CD4-positive, alpha-beta memory T cell (primary cell): ENCODE measurements at places on chromosomes 1 and 21. TPM values are rescaled to one million over a fixed set of nuclear protein-coding genes. Genes with fewer than 3 reads are reported as not detected.
A peak's percentile ranks its signal among the peaks of the same experiment; 100 is the strongest.

Gene CD34
- total RNA-seq: 0.03 TPM

- H3K36me3 ChIP-seq: peaks cover 41% of the 10 kb centered on the region
- H3K4me3 ChIP-seq: no peak overlapping the region
- H3K27me3 ChIP-seq: no peaks in the 10 kb centered on the region
- DNase-seq: peak; percentile 5
These were observed 29.5 kb downstream of the TFF3 start for GRCh38 chr21:42285569-42286245.

DNA sequence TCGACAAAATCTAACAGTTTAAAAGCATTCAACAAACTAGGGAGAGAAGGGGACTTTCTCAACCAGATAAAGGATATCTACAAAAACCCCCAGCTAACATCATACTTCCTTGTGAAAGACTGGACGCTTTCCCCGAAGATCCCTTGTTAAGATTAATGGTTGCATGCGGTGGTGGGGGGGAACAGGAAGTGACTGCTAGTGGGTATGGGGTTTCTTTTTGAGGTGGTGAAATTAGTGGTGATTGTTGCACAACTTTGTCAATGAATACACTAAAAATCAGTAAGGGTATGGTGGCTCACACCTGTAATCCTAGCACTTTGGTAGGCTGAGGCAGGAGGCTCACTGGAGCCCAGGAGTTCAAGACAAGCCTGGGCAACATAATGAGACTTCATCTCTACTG, 26.9 kb upstream of the EYA3 start:
- H3K36me3 ChIP-seq: no peaks in the 10 kb centered on the region
- H3K27me3 ChIP-seq: no peaks in the 10 kb centered on the region
- peaks cover 10% of the 10 kb centered on the region for H3K4me1 ChIP-seq
- no peak overlapping the region for H3K27ac ChIP-seq
- H3K4me3 ChIP-seq: no peak overlapping the region

GRCh38 chr1:182175361-182175931, 113.9 kb upstream of the ZNF648 start:
- no peaks in the 10 kb centered on the region for H3K27me3 ChIP-seq
- no peaks in the 10 kb centered on the region for H3K36me3 ChIP-seq
- DNase-seq: no peak
- no peak overlapping the region for H3K27ac ChIP-seq
- no peaks in the 10 kb centered on the region for H3K4me1 ChIP-seq
- H3K4me3 ChIP-seq: no peak overlapping the region

GRCh38 chr1:208409176-208409575, 165.0 kb upstream of the PLXNA2 start:
- no peak overlapping the region for H3K4me3 ChIP-seq
- no peaks in the 10 kb centered on the region for H3K4me1 ChIP-seq
- H3K27me3 ChIP-seq: no peaks in the 10 kb centered on the region
- H3K36me3 ChIP-seq: no peaks in the 10 kb centered on the region
- no peak for DNase-seq

DNA sequence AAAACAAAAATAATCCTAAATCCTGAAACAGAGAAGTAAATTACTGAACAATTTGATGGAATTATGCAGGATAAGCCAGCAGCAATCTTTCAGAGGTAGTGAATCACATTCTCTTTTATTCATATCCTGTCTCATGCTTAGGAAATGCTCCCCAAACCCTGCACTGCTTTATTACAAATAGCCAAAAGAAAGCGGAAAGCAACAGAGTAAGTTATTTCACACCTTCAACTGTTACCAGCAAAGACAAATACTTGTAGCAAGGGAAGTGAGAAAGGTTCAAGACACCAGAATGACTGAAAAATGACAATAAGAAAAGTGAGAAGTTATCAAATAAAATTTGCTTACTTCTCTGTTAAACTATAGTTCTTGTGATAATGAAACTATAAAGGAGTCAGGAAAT, 6.2 kb downstream of the ZRANB2 start:
- H3K4me1 ChIP-seq: peaks cover 23% of the 10 kb centered on the region
- peaks cover 73% of the 10 kb centered on the region for H3K36me3 ChIP-seq
- no peak for DNase-seq
- H3K27me3 ChIP-seq: no peaks in the 10 kb centered on the region
- H3K4me3 ChIP-seq: no peak overlapping the region
- no peak overlapping the region for H3K27ac ChIP-seq

- H3K27ac ChIP-seq: no peak overlapping the region
- no peak overlapping the region for H3K4me3 ChIP-seq
- DNase-seq: no peak
- peaks cover 87% of the 10 kb centered on the region for H3K36me3 ChIP-seq
- no peaks in the 10 kb centered on the region for H3K27me3 ChIP-seq
These were observed 24.7 kb downstream of the MEF2D start for GRCh38 chr1:156475568-156476500.

DNA sequence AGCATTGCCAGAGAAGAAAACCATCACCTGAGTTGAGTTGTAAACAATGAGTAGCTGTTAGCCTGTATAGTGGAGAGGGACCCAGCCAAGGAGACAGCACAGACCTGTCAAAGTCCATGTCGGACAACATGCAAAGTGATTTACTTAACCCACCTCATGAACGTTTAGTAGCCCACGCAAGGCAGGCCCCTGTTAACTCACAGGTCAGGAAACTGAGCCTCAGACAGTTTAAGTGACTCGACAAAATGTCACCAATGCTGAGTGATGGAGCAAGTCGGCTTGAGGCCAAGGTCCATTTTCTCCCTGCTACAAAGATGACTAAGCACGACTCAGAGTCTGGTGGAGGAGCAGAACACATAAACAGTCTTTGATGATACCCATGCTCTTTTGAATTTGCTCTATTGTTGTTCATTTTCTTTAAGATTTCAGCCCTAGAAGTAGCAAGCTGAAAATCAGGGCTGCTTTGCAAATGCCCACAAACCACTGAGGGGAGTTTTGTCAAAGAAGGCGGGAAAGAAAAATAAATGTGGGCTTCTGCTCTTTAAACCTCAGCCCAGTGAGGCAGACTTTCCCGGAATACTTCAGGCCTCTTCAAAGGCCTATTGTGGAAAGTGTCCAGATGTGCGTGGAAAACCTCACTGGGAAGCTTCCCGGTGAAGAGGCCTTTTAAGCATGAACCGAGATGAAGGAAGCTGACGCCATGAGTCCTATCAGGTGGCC, 83.8 kb upstream of the HOOK1 start:
- peaks cover 5% of the 10 kb centered on the region for H3K4me1 ChIP-seq
- no peak for DNase-seq
- H3K4me3 ChIP-seq: no peak overlapping the region
- H3K27ac ChIP-seq: no peak overlapping the region

DNA sequence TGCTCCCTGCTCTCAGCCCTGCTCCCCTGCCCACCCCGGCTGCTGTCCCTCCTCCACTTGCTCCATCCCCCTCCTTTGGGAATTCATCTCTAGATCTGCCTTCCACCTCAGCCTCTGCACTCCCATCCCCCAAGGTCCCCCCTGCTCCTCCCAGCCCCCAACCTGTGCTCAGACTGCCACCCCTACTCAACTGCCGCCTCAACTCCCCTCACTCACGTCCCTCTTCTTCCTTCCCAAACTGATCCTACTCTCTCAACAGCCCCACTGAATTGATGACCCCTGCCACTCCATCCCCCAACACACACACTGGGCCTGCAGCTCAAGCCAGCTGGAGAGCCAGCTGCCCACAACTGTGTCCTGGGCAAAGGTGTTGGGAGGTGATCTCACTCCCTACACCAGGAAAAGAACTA, 15.8 kb upstream of the ETV3L start:
- H3K4me1 ChIP-seq: peaks cover 5% of the 10 kb centered on the region
- H3K27ac ChIP-seq: no peak overlapping the region
- H3K36me3 ChIP-seq: no peaks in the 10 kb centered on the region
- peaks cover 3% of the 10 kb centered on the region for H3K27me3 ChIP-seq
- DNase-seq: no peak
- no peak overlapping the region for H3K4me3 ChIP-seq

GRCh38 chr1:174818014-174818616, 181.6 kb upstream of the CACYBP start:
- no peak overlapping the region for H3K27ac ChIP-seq
- no peaks in the 10 kb centered on the region for H3K27me3 ChIP-seq
- no peaks in the 10 kb centered on the region for H3K4me1 ChIP-seq
- H3K4me3 ChIP-seq: no peak overlapping the region

Gene HRNR
- not detected for total RNA-seq

Gene EPS15
- 91.5 TPM for total RNA-seq

GRCh38 chr21:38307771-38308531, 51.2 kb downstream of the KCNJ15 start:
- H3K27ac ChIP-seq: no peak overlapping the region
- no peak overlapping the region for H3K4me3 ChIP-seq
- no peak for DNase-seq
- H3K27me3 ChIP-seq: no peaks in the 10 kb centered on the region
- H3K4me1 ChIP-seq: peaks cover 5% of the 10 kb centered on the region

DNA sequence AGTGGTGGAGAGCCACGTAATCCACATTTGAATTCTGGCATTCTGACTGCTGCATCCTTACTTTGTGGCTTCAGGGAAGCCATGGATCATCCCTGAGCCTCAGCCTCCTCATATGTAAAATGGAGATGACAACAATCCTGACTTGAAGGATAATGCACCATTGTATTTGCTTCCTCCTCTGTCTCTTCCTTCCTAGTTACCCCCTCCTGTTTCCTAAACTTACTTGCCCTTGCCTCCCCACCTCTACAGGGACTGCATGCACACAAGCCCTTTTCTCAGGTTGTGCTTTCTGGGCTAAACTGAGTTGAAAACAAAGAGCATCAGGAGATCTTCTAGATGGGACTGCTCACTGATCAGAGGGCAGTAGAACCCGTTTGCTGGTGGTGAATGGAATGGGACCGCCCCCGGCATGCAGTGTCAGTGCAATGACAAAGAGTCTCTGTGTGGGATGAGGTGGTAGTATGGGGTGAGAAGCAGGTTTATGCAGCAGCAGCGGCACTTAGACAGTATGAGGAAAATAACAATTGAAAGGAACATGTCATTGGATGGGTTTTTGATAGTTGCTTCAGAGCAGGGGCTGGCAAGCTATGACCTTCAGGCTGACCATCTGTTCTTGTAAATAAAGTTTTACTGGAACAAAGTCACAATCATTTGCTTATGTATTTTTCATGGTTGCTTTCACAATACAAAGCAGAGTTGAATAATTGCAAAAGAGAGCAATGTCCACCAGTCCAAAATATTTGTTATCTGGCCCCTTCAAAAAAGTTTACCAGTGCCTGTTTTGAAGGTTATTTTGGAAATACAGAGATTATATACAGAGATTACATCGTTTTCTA, 6.1 kb upstream of the ADAMTS1 start:
- peaks cover 8% of the 10 kb centered on the region for H3K4me1 ChIP-seq
- H3K27ac ChIP-seq: no peak overlapping the region
- no peak for DNase-seq
- H3K27me3 ChIP-seq: peaks cover 5% of the 10 kb centered on the region
- no peak overlapping the region for H3K4me3 ChIP-seq

GRCh38 chr1:217453816-217454215, 177.1 kb downstream of the GPATCH2 start:
- no peak overlapping the region for H3K4me3 ChIP-seq
- H3K36me3 ChIP-seq: no peaks in the 10 kb centered on the region
- H3K4me1 ChIP-seq: no peaks in the 10 kb centered on the region

- no peak overlapping the region for H3K4me3 ChIP-seq
- DNase-seq: no peak
- no peaks in the 10 kb centered on the region for H3K4me1 ChIP-seq
- H3K36me3 ChIP-seq: no peaks in the 10 kb centered on the region
These were observed 122.8 kb upstream of the USP24 start for GRCh38 chr1:55337801-55338447.

- H3K4me1 ChIP-seq: no peaks in the 10 kb centered on the region
- no peaks in the 10 kb centered on the region for H3K27me3 ChIP-seq
- no peak overlapping the region for H3K27ac ChIP-seq
- no peak for DNase-seq
- H3K36me3 ChIP-seq: no peaks in the 10 kb centered on the region
These were observed 8.7 kb upstream of the MFSD2A start for GRCh38 chr1:39946216-39946615.

GRCh38 chr21:15255261-15255660, 190.5 kb upstream of the NRIP1 start:
- DNase-seq: no peak
- no peaks in the 10 kb centered on the region for H3K36me3 ChIP-seq
- no peak overlapping the region for H3K4me3 ChIP-seq
- H3K27ac ChIP-seq: no peak overlapping the region
- H3K27me3 ChIP-seq: no peaks in the 10 kb centered on the region

DNA sequence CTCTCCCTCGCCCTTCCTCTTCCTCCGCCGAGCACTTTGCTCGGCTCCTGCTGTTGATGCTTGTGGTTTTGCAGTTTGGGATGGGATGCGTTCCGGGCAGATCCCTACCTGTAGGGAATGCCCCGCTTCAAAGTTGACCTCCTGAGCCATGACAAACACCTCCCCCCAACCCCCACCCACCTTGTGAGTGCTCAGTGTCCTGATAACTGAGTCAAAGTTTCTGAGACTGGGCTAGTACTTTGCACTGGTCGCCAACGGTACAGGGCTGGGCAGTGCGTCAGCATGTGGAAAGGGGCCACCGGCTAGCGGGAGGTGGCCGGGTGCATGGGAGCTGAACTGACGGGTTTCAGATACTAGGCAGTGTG, 771 bp downstream of the RABGAP1L start:
- no peaks in the 10 kb centered on the region for H3K36me3 ChIP-seq
- no peak for DNase-seq
- H3K4me3 ChIP-seq: peak overlapping the region; percentile 95
- peak overlapping the region; percentile 92 for H3K27ac ChIP-seq
- H3K27me3 ChIP-seq: no peaks in the 10 kb centered on the region

DNA sequence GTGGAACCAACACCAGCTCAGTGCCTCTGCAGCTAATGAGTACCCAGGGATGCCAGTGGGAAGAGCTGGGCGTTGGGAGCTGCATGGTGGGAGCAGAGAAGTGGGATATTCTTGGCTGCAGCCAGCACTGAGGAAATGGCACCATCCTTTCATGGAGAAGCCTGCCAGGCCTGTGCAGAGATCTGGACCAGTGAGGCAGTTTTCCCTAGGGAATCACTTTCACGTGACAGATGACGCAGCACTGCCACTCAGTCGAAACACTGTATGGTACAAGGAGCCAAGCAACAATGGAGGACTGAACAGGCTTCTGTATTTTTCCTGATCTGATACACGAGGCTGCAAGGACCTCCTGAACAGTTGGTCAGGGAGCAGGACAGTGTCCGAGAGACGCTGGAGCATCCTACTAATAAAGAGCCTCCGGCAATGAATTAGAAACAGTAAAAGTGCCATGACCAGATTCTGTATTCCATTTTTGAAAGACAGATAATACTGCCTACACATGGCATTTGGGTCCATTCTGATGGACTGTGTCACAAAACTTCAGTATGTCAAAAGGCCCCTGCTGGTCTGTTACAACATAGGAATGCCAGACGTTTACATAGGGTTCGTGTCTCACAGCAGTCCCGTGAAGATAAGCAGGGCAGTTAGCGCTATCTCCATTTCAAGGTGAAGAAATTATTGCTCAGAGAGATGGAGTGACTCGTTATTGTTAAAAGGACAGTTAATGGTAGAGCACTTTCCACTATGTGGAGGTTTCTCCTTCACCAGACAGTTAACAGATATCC, 44.0 kb upstream of the LMO4 start:
- no peak overlapping the region for H3K27ac ChIP-seq
- no peaks in the 10 kb centered on the region for H3K27me3 ChIP-seq
- H3K4me3 ChIP-seq: no peak overlapping the region
- no peaks in the 10 kb centered on the region for H3K4me1 ChIP-seq

Gene S1PR1
- 366 TPM for total RNA-seq
